ENCODE measurements at places on chromosomes 4 and X. TPM values are rescaled to one million over a fixed set of nuclear protein-coding genes. Genes with fewer than 3 reads are reported as not detected.

PPBP gene
- total RNA-seq, result not detected

RAP1GDS1 gene
- total RNA-seq, result 39.2 TPM

TSPAN5 gene
- 46.8 TPM for total RNA-seq

CTAG1A gene
- total RNA-seq, result not detected

RHOH gene
- under 0.01 TPM for total RNA-seq

MAGEB2 gene
- not detected for total RNA-seq

Data from bronchial smooth muscle cell (primary cell).